Endothelial cell (in vitro differentiated cells): ENCODE measurements at places on chromosomes 16 and 17. TPM values are rescaled to one million over a fixed set of nuclear protein-coding genes. Genes with fewer than 3 reads are reported as not detected.

DNA sequence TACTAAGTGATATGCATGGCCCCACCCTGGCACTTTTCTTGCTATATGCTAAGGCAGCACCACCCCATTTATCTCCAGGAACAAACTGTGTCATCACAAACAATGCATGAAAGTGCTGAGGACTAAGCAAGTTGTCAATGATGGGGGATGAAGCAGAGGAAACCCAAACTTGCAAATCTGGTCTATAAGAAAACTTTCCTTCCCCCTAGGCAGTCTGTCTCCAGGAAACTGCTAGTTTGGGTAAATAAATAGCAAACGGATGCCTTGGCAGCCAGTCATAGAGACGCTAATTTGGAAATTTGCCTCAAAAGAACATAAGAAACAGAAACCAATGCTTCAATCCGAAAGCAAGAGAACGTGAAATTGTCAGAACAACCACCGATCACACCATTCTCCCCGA is 5.6 kb upstream of the HSBP1 start:
- H3K4me1 ChIP-seq = peaks cover 34% of the 10 kb centered on the region
- DNase-seq = no peak
- no peaks in the 10 kb centered on the region for H3K36me3 ChIP-seq

NTN1 gene
- 6.6 TPM for total RNA-seq

GRCh38 chr16:1545044-1546040 is 11.9 kb downstream of the TMEM204 start:
- peaks cover 74% of the 10 kb centered on the region for H3K4me1 ChIP-seq
- H3K36me3 ChIP-seq = peaks cover 45% of the 10 kb centered on the region
- peaks cover 6% of the 10 kb centered on the region for H3K27me3 ChIP-seq
- DNase-seq = peak; percentile 46

GRCh38 chr16:11100239-11100750 is 155.7 kb downstream of the SOCS1 start:
- peaks cover 23% of the 10 kb centered on the region for H3K4me1 ChIP-seq
- peak overlapping the region; percentile 48 for H3K27ac ChIP-seq
- H3K4me3 ChIP-seq = no peak overlapping the region

DNA sequence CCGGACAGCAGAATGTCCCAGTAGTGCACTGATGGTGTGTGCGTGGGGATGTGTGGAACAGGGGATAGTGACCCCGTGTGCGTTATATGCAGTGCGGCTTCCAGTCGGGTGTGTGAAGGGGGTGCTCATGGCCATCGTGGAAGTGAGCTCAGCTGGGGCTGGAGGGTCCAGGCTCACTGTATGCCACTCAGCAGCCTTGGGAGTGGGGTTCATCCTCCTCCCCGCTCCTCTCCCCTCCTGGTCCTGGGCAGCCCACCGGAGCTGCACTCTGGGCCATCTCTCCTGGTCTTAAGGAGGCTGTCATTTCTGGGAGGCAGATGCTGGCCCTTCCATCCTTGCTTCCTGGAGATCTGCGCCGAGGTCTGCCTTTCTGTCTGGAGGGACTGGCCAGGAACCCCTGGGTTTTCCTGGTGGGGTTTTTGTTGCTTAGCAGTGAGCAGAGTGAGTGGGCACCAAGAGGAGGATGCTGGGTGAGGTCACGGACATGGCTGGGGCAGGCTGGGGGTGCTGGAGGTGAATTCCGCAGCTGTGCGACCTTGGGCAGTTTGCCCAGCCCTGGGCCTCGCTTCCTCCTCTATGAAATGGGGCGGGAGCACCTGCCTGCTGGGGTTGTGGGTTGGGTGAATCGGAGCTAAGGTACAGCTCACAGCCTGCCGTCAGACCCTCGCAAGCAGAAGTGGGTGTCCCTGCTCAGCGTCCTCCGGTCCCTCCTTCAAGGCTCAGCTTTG is 164.1 kb downstream of the SEC14L1 start:
- DNase-seq = no peak
- H3K4me3 ChIP-seq = no peak overlapping the region
- no peaks in the 10 kb centered on the region for H3K27me3 ChIP-seq
- no peak overlapping the region for H3K27ac ChIP-seq
- no peaks in the 10 kb centered on the region for H3K36me3 ChIP-seq
- peaks cover 8% of the 10 kb centered on the region for H3K4me1 ChIP-seq

DNA sequence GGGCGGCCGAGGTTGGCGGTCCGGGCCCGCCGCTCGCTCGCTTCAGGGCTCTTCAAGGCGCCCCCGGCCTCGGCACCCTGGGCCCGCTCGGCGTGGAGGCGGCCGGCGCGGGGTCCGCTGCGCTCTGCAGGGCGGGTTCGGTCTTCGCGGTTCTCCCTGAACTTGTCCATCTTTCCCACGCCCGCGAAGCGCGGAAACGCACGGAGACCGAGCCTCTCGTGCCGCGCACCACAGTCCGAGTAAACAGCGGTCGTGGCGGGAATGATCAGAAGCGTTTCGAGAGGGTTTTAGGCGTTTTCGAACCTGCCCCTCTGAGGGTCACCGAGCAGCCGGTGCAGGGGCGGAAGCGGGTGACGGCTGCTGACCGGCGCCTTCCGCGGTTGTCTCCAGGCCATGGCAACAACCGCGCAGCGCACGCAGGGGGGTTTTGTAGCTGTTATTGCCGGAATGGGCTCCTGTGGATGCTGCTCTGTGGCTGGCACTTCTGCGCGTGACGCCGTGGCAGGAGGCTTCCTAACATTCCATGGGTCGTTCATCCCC is 414 bp downstream of the NARF start:
- H3K27ac ChIP-seq = peak overlapping the region; percentile 94
- H3K4me1 ChIP-seq = peaks cover 27% of the 10 kb centered on the region
- H3K4me3 ChIP-seq = peak overlapping the region; percentile 98
- H3K36me3 ChIP-seq = peaks cover 32% of the 10 kb centered on the region

RHBDF1 gene
- total RNA-seq = 60.7 TPM

DNA sequence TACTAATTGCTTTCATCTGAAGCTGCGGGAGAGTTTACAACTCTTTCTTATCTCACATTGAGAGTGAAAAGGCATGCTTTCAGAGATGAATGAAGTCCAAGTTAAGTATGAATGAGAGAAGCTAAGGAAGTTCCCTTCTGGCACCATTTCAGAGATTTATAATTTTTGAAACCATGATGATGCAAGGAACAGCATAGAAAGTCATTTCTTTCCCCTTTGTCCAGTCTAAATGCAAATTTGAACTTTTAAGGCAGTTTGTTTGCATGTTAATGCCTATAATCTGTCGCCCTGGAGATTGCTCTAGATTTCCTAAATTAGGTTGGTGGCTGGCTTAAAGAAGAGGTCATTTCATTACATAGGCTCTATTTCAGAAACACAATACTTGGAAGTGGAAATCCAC is 594.8 kb upstream of the GOT2 start:
- H3K27me3 ChIP-seq = no peaks in the 10 kb centered on the region
- no peak overlapping the region for H3K27ac ChIP-seq
- no peaks in the 10 kb centered on the region for H3K36me3 ChIP-seq

DNA sequence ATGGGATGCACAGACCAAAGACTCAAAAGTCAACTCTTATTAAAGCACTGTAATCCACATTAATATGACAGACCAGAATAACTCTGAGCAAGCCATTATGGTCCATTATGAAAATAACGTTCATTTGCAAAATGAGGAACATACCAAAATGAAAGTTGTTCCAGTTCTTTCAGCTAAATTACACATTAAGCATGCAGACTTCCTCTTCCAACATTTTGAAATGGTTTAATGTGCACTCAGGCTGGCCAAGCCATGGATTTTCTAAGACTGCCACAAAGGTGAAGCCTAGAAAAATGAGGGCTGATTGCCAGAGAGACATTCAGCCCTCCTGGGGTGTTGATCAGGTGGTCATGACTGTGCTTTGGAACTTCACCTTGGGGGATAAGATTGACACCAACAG is 56.7 kb upstream of the NOG start:
- H3K4me3 ChIP-seq = no peak overlapping the region
- DNase-seq = no peak
- no peaks in the 10 kb centered on the region for H3K36me3 ChIP-seq
- H3K4me1 ChIP-seq = no peaks in the 10 kb centered on the region
- H3K27ac ChIP-seq = no peak overlapping the region

DNA sequence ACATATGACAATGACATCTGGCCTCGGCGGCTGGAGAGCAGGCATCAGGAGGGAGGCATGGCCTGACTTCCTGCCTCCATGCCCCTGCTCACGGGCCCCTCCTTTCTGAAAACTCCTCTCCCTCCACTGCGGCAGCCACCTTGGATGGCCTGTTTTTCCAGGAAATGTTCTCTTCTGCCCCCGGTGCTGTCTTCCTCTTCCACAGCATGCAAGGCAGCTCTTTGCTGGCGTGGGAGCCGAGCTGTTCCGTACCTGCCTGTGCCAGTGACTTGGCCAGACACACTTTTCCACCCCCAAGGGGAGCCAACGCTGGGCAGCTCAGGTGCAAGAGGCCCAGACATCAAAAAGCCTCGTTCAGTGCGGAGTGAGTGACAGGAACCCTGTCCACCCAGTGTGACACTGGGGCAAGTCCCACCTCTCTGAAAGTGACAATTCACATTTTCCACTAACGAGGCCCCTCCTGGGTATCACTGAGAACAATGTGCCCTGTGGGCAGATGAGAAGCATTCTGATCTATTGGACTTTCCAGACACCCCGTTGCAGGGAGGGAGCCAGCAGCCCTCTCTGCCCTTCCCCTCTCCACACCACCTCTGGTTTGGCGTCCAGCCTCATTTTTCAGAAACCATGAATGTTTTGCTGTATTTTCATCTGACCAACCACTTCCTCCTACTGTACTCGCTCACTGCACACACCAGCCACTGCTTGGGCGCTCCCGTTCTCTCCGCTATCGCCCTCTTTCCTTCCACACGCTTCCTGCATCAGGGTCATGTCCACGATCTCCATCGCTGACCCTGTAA is 31.2 kb downstream of the NSMCE1 start:
- peak; percentile 39 for DNase-seq
- peaks cover 44% of the 10 kb centered on the region for H3K4me1 ChIP-seq
- peaks cover 13% of the 10 kb centered on the region for H3K36me3 ChIP-seq

DNA sequence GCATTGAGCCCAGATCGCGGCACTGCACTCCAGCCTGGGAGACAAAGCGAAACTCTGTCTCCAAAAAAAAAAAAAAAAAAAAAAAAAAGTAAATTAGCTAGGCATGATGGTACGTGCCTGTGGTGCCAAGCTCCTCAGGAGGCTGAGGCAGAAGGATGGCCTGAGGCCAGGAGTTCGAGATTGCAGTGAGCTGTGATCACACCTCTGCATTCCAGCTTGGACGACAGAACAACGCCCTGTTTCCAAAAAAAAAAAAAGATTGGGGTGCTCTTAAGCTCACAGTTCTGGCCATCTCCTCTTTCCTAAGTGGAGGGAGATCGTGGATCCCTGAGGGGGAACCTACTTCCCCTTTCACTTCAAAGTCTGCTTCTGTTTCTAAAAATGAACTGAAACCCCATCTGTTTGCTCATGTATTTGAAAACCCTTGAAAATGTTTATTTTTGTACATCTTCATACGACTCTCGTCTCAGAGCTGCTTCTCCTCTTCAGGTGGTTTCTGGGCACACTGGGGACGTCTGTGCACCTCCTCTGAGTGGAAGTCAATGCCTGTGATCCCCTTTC is 138.8 kb downstream of the PRKCA start:
- no peaks in the 10 kb centered on the region for H3K27me3 ChIP-seq
- H3K36me3 ChIP-seq = no peaks in the 10 kb centered on the region
- H3K4me3 ChIP-seq = no peak overlapping the region
- peaks cover 13% of the 10 kb centered on the region for H3K4me1 ChIP-seq

GRCh38 chr16:391885-392335 is 5.1 kb upstream of the NME4 start:
- peaks cover 11% of the 10 kb centered on the region for H3K27me3 ChIP-seq
- no peak overlapping the region for H3K4me3 ChIP-seq
- H3K4me1 ChIP-seq = peaks cover 16% of the 10 kb centered on the region

DNA sequence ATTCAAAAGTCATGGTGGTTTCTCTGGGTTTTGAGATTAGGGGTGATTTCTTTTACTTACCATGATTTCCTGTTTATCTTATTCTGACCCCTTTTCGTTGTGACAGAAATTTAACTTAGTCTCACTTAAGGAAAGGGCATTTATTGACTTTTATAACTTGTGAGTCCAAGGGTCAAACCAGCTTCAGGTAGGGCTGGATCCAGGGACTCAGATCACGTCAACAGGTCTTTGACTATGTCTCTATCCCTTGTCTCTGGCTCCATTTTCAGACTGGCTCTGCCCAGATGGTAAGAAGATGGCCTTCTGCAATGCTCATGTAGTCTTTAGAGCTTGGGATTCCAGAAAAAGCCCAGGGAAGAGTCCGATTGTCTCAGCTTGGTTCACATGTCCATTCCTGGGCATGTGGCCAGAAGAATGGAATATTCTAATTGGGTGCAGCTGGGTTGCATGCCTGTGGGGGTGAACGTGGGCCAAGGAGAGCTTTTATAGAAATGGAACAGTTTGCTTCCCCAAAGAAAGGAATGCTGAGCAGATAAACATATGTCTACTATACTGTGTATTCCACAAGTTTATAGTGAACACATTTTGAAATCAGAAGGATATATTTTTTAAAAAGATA is 13.4 kb downstream of the USP43 start:
- H3K4me1 ChIP-seq = no peaks in the 10 kb centered on the region
- no peak for DNase-seq
- H3K36me3 ChIP-seq = no peaks in the 10 kb centered on the region
- no peak overlapping the region for H3K27ac ChIP-seq
- H3K27me3 ChIP-seq = peaks cover 2% of the 10 kb centered on the region
- no peak overlapping the region for H3K4me3 ChIP-seq

GRCh38 chr16:65457084-65457483 is 335.2 kb upstream of the CDH11 start:
- DNase-seq = no peak
- H3K27me3 ChIP-seq = no peaks in the 10 kb centered on the region
- H3K36me3 ChIP-seq = no peaks in the 10 kb centered on the region
- no peaks in the 10 kb centered on the region for H3K4me1 ChIP-seq
- H3K27ac ChIP-seq = no peak overlapping the region

GRCh38 chr17:72416905-72417304 is 296.1 kb downstream of the SOX9 start:
- H3K27me3 ChIP-seq = peaks cover 2% of the 10 kb centered on the region
- peaks cover 5% of the 10 kb centered on the region for H3K36me3 ChIP-seq
- no peaks in the 10 kb centered on the region for H3K4me1 ChIP-seq
- no peak overlapping the region for H3K4me3 ChIP-seq
- H3K27ac ChIP-seq = no peak overlapping the region

OR3A2 gene
- not detected for total RNA-seq

DNA sequence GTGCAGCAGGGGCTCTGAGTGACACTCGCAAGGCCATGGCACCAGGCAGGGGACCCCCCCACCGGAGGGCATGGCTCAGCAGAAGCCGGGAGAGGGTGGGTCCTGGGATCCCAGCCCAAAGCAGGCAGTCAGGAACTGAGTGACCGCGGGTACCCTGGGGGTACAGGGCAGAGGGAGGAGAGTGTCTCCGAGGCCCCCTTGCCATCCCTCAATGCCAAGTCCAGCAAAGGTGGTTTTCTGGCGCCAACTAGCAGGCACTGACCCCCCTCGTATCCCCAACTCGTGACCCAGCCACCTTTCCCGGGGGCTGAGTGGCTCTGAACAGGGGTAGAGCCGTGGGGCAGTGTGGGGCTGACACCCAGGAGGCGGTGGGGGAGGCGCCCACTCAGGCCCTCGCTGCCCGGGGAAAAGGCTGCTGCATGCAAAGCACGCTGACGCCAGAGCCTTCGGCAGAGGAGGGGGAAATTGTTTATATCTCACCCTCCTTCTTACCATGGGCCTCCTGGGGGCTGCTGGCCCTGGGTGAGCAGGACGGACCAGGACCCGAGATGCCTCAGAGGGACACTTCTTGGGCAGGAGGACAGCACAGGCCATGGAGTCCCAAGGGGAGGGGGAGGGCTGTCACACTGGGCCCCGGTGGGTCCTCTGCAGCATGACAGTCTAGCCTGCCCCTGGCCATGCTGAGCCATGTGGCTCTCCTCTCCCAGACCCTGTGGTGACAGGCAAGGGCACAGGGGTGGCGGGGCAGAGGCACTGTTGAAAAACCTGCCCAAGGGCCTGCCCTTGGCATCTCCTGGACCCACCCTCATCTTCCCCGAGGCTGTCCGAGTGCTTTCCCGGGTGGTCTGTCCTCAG is 14.6 kb upstream of the ENPP7 start:
- no peak overlapping the region for H3K4me3 ChIP-seq
- DNase-seq = no peak
- H3K27me3 ChIP-seq = peaks cover 4% of the 10 kb centered on the region
- no peaks in the 10 kb centered on the region for H3K4me1 ChIP-seq
- H3K36me3 ChIP-seq = no peaks in the 10 kb centered on the region

TIGD7 gene
- 2.6 TPM for total RNA-seq
